ENCODE measurements at places on chromosomes 2 and 18.

DNA sequence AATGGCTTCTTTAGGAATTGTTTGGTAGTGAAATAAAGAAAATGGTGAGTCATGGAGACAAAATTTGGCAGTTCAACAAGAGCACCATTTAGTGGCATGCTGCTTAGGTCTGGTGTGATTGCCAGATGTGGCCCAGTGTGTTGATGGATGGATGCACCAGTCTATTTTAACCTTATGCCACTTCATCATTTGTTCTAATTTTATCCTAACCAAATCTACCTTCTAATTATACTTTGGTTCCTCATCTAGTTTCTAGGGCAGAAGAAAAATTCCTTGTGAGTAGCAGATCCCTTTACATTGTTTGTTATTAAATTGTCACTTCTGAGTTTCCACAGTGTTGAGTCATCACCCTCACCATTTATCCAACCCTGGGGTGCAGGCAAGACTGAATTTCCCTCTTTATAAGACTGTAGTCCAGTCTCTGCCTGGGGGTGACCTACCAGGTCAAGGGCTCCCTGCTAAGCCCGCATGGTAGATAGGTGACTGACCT, 32.5 kb downstream of the NABP1 start:
- no peak for DNase-seq

DNA sequence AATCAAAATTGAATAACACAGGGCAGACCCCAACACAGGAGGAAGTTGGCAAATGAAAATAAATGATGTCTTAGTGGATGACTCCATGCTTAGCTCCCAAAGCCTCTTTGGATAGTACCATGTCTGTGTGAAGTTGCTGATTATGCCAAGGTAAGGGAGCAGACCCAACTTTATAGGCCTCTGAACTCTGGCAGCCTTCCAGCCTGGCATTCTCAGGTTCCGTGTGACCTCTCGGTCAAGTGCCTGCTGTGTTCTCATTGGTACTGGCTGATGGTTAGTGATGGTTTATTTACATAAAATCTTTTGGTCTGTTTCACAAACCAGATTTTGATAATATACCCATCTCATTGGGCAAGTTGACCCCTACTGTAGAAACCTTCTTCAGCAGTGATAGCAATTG, 112.2 kb upstream of the TTC39C start:
- no peak for DNase-seq

DNA sequence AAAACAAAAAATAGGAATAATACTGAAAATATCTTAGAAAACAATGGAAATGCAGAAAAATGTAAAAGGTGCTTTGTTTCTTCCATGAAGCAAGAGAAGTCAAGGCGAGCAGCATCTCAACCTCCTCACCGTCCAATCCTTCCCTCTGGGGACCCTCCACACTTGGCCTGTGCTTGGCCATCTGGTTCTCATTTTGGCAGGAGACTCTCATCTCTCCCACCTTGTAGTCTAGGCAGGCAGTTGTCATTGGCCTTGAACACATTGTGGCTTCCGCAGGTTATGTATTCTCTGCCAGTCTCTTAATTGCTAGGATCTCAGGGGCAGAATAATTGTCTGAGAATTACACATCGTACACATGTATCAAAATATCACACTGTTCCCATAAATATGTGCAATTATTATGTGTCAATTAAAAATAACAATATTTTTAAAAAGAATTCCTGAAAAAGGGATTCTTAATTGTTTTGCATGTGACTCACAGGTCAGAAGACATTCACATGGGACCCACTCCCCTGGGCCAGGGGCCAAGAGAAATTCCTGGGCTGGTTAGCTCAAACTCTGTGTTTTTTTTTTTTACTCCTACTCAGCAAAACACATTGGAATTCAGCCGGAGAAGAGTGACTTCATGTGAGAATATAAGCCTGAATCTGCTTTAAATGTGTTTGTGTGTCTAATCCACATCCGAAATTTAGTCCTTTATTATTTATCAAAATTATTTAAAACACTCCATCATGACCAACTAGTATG, 14.0 kb upstream of the ANKRD62 start:
- no peak for DNase-seq

GRCh38 chr2:33457556-33458247, 18.7 kb upstream of the RASGRP3 start:
- DNase-seq, result no peak

- DNase-seq, result no peak
These were observed 496.9 kb upstream of the VRK2 start for GRCh38 chr2:57549642-57550102.

- no peak for DNase-seq
These were observed 8.0 kb upstream of the MBP start for GRCh38 chr18:77140439-77141109.

GRCh38 chr2:138356178-138356577, 145.4 kb upstream of the SPOPL start:
- DNase-seq, result no peak

- DNase-seq, result no peak
These were observed 26.4 kb upstream of the B4GALT6 start for GRCh38 chr18:31710826-31711225.

DNA sequence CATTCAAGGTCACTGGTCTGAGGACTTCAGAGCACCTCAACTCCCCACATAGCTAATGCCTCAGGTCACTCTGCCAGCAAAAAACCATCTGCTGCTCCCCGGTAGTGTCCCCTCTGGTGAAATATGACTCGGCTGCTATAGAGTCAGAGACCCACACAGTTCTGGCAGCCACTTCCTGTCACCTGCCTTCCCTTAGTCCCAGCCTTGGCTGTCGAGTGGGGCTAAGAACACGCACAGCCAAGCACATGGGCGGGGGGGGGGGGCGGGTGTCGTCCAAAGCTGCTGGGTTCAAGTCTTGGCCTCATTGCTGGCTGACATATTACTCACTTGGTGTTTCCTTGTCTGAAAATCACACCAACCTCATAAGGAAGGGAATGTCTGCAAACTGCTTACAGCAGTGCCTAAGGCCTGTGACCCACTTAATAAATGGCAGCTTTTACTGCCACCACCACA, 37.5 kb downstream of the POLR1A start:
- DNase-seq, result no peak

DNA sequence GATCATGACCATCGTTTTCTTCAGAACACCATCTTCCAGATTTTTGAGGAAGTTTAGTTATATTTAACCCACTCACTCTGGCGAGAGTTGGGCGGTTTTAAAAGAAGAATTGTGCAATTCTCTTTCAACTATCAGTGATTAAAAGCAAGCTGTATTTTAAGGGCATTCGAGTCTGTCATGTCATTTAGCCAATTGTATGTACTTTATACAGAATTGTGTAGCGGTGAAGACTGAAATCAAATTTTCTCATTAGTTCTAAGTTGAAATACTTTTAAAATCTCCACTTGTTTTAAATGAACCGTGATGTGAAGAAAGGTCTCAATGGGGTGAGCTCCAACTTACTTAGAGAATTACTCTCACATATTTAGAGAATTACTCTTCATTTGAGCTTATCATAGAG, 214.6 kb upstream of the DTNA start:
- no peak for DNase-seq

DNA sequence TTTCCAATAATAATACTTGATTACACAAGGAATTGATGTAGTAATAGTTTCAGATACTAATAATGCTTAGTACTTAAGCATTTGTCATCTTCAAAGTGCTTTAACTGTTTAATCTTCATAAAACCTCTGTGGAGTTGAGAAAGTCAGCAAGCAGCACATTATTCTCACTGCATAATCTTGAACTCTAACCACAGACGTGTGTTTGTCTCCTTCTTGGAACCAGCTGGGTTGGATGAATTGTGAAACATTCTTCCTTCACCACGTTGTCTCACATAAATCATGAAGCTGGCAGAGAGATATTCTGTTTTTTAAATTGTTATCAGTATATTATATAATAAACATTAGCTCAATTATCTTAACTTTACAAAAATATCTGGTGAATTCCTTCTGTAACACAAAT, 55.1 kb upstream of the LDAH start:
- no peak for DNase-seq

- no peak for DNase-seq
These were observed 350.9 kb upstream of the CDH20 start for GRCh38 chr18:60982329-60982695.
